ENCODE measurements at places on chromosomes 2 and 18.

GRCh38 chr2:190664240-190664639 lies 15.4 kb downstream of the NAB1 start:
- no peak for DNase-seq

GRCh38 chr2:134098321-134098720 lies 155.6 kb upstream of the MGAT5 start:
- DNase-seq = no peak

DNA sequence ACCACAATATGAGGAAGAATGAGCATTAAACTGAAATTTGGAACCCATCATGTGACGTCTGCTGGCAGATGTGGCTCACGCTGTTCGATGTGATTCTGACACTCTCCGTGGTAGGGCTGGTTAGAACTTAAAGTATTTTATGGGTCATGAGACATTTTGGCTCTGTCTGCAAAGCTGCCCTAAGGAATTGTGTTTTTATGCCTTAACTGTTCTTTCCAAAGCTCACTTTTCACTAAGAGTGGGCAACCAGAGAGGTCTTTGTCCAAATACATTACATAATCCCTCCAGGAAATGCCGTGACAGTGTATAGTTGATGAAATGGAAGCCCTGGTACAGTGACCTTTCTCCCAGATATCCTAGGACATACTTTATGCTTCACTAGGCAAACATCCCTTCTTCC lies 119.1 kb downstream of the AQP4 start:
- DNase-seq = no peak

- DNase-seq = no peak
Measured at GRCh38 chr18:13796515-13796914, 27.4 kb upstream of the MC5R start.

DNA sequence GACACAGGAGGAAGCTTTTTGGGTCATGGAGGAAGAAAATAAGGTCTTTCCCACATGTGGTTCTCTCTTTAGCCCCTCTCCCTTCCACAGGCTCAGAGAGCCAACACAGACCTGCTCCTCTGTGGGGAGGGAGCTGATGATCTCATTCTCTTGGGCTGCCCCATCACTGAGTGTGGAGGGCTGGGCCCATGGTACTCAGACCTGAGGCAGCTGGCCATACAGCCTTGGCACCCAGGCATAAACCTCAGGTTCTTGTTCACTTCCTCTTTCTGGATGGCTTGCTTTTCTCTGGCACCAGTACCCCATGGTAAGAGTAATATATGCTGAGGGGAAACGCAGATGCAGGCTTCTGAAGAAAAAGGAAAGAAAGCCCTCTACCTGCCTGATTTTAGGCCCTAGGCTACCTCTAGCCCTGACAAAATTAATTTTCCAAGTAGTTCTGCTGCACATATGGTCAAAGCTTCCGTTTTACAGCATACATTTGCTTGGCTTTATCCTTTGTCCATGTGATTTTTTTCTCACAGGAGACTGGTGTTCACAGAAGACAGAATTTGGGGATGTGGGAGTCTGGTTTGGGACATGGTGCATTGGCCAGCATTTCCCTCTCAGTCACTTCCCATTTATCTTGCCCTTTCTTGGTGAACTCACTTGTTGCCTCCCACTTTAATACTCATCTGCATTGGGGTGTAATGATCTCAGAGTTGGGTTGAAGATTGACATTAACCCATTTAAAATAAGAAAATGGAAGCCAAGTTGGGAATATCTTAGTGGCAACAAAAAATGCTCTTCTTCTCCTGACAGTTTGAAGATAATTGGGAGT lies 11.1 kb downstream of the DHRS9 start:
- no peak for DNase-seq

GRCh38 chr2:212977152-212977551 lies 174.3 kb downstream of the IKZF2 start:
- DNase-seq = no peak

GRCh38 chr18:50163505-50163904 lies 31.4 kb downstream of the MYO5B start:
- DNase-seq = no peak

- DNase-seq = no peak
Measured at GRCh38 chr2:150011161-150011730, 423.7 kb upstream of the MMADHC start.

DNA sequence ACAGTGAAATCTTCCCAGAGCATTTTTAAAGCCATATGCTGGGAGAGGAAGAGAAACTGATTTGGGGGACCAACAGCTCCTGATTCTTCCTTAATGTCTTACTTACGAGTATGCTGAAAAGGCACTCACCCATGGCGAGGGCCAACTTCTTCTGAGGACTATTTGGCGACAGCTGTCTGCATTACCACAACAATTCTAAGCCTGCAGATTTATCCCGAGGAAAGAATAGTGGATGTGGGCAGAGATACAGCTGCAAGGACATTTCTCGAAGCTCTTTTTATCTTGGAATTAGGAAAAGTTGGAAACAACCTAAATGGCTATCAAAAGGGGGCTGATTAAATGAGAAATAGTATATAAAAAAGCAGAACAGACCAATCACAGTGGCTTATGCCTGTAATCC lies 40.3 kb upstream of the FHL2 start:
- no peak for DNase-seq

All from naive thymus-derived CD8-positive, alpha-beta T cell (primary cell).